ENCODE measurements at places on chromosomes 7 and 10.

GRCh38 chr10:15166325-15166724, 2.2 kb downstream of the NMT2 start:
- no peak for DNase-seq

- DNase-seq, result no peak
These were observed 27.2 kb upstream of the ATP6V0A4 start for GRCh38 chr7:138825049-138825721.

DNA sequence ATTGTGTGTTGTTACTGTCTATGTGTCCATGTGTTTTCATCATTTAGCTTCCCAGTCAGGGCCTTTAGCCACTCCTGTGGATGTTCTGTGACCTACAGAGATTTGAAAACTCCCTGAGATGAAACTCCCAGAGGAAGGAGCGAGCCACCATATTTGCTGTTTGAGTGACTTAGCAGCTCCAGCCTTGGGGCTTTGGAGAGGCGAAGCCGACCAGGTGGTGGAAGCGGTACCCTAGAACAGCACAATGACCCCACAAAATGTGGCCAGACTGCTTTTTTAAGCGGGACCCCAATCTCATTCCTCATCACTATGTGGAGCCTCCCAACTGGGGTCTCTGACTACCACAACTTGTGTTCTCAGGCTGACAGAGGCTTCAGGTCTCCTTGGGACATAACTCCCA, 323.9 kb upstream of the KCND2 start:
- no peak for DNase-seq

- no peak for DNase-seq
These were observed 7.3 kb downstream of the PDK4 start for GRCh38 chr7:95589031-95589430.

DNA sequence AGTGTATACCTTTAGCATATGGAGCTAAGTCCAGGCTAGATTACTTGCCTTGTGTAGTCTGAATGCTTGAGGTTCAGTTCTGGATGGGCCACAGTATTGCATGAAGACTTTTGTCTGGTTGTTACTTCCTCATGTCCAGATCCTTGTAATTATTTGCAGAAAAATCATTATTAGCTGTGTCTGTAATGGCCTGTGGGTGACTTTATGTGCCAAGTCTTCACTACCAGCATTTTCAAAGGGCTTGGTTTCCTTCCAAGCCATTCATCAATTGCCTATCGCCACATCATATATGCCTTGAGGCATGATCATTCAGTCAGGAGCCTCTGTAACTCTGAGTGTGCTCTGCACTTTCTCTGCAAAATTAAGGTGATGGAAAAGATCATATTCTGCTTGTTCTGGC, 13.8 kb upstream of the HDAC9 start:
- DNase-seq, result no peak

DNA sequence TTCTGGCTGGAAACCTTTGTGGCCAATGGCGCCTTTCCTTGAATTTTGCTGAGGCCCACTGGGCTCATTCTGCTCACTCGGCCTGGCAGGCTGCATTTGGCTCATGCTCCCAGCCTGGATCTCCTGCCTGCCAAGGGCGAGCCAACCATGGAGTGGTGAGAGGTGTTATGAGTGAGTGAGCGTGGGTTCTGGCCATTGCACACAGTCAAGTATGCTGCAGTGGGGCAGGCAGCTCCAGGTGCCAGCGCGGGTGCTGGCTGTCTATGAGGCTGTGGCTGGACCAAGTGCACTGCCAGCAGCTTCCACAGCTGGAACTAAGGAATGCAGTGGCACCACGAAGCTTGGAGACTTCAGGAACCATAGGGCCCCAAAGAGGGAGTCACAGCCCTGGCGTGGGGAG, 42.2 kb upstream of the TUBB8 start:
- no peak for DNase-seq

- DNase-seq, result no peak
These were observed 3.1 kb downstream of the HNRNPA2B1 start for GRCh38 chr7:26197153-26198115.

DNA sequence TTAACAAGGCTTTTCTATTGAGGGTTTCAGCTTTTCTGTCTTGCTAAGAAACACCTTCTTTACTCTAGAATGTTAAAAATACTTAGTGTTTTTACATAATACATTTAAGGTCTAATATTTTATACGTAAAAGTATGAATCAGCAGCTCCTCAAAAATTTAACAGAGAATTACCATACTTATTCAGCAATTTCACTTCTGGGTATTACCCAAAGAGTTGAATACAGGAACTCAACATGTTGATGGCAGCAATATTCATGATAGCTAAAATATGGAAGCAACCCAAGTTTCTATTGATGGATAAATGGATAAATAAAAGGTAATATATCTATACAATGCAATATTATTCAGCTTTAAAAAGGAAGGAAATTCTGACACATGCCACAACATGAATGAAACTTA, 9.7 kb upstream of the OR13A1 start:
- DNase-seq, result no peak

GRCh38 chr7:94284104-94284503, 110.6 kb upstream of the COL1A2 start:
- no peak for DNase-seq

DNA sequence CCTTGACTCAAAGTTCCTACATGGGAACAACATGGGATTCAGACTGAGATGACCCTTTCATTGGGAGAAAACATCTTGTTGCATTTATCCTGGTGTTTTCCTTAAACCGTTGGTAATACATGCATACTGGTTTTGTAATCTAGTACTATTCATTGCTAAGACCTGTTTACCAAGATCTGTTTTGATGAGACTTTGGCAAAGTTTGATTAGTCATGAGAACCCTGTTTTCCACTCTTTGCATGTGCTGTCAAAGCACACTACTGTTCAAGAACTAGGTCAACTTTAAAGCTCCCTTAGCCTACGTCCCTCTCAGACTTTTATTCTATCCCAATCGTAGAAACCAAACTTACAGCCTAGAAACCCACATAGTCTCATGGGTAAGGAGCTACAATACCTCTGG, 650.9 kb downstream of the GATA3 start:
- DNase-seq, result no peak

DNA sequence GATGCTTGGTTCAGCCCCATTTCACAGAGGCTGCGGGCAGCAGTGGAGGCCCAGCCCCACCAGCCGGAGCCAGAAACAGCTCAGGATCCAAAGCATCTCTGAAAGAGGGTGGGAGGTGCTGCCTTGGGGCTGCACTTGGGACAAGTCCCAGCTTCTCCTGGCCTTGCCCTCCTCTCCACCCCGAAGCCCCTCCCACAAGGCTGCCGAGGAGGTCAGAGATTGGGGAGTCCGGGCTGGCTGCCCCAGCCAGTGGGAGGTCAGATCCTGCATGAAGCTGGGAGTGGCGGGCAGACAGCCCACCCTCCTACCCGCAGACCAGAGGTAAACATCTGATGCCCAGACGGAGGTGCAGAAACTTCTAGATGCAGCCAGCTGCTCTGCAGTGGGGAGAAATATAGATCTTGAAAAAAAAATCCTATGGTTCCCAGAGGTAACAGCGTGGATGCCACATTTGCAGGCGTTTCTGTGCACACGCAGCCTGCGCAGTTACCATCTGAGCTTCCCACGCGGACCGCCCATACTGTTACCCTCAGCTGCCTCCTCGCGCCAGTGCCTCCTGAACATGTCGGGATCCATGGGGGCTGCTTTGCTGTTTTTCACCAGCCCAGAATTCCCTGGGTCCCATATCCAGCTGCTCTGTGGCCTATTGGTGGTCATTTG, 36.9 kb upstream of the GNA12 start:
- no peak for DNase-seq

- no peak for DNase-seq
These were observed 56.3 kb downstream of the CRTAC1 start for GRCh38 chr10:97974100-97974499.

GRCh38 chr10:80429521-80429973, 21.2 kb downstream of the PRXL2A start:
- no peak for DNase-seq

GRCh38 chr10:72561745-72562166, 64.1 kb downstream of the MICU1 start:
- DNase-seq, result no peak

DNA sequence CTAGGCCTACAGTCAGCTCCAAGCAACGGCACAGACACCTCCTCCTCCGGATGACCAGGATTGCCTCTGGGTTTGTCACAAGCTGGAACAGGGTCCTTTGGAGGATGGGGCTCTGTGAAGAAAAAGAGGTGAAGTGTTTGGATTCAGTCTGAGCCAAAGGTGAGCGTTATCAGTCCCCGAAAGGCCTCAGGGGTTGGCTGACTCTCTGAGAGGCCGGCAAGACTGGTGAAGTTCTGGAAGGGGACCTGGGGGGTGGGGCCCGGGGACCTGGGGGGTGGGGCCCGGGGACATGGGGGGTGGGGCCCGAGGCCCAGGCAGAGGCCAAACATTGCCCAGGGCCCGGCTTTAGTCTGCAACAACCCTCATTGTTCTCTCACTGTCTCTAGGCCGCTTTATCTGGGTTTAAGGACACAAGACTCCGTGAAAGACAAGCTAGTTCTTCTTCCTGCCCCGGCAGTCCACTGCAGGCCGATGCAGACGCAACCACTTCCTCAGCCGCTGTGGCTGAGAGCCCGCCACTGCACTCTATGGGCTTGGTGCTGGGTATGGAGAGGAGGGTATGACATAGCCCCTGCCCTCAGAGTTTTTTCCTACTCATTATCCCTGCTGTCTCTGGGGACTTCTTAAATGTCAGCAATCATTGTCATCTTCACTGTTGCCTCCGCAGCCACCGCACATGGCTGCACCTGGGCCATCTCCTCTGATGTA, 27.4 kb upstream of the PSAP start:
- DNase-seq, result no peak

DNA sequence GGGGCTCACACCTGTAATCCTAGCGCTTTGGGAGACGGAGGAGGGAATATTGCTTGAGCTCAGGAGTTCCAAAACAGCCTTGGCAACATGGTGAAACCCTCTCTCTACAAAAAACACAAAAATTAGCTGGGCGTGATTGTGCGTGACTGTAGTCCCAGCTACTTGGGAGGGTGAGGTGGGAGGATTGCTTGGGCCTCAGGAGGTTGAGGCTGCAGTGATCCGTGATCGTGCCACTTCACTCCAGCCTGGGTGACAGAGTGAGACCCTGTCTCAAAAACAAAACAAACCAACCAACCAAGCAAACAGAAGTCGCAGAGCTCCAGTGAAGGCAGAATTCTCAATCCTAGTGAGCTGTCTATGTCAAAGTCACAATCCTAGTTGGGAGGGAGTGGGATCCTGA, 14.3 kb upstream of the STN1 start:
- DNase-seq, result no peak

GRCh38 chr7:105413887-105414437, 25.2 kb upstream of the SRPK2 start:
- no peak for DNase-seq

- no peak for DNase-seq
These were observed 51.4 kb upstream of the SCIN start for GRCh38 chr7:12518920-12519681.

DNA sequence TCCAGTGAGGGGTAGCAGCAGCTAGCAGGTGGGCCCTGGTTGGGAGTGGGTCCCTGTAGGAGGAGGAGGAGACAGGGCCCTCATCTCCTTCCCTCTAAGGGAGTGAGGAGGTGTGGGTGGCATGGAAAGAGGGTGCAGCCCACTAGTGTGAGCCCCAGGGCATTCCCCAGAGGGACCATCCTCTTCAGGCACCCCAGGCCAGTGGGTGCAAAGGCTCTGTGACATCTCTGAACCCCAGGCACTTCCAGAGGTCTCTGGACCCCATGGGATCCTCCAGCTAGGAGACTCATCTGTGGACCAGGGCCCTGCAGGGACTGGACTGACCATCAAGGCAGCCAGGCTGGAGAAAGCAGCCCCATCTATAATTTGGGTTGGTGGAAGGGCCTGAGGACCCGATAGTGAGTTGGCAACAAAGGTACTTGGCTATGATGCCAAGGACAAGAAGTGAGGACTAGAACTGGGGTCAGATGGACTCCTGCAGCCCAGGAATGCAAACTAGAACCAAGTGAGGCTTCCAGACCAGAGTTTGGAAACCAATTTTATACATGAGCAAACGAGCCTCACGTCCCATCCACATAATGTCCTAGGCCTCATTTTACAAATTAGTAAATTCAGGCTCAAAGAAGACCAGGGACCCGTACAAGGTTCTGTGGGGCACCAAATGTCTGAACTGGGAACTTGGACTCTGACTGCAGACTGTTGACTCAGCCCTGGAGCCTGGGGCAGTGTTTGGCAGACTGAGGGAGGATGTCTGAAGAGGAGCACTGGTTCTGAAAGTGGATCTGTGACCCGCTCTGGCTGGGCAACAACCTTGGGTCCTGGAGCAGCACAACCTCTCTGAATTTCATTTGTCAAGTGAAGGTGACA, 1.4 kb upstream of the VSTM4 start:
- no peak for DNase-seq

DNA sequence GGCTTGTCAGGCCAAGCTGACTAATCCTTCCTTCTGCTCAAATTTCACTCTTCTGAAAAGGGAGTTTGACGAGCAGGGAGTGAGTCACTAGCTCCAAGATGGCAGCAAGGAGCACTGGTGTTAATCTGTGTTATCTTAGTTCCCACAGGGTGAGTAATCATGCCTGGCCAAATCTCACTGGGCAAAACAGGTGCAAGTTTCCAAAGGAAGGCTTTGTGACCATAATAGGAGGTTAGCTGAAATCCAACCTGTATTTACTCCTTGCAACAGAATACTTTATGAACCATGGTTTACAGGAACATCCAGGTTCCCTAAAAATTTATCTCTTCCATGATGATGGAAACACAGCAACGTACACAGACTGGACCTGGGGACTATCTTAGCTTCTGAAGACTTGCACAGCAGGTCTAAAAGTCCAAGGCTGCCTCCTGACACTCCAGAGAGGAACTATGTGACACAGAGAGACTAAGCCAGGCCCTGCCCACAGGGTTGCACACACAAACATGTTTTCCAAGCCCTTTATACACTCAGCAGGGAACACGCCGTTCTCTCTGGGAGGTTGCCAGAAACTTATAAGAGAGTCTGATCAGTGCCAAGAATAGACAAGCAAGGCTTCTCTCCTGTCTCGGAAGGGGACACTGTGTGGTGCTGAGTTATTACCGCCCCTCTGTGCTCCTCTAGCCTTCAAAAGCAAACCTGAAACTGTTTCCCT, 46.3 kb downstream of the PDK4 start:
- DNase-seq, result no peak

DNA sequence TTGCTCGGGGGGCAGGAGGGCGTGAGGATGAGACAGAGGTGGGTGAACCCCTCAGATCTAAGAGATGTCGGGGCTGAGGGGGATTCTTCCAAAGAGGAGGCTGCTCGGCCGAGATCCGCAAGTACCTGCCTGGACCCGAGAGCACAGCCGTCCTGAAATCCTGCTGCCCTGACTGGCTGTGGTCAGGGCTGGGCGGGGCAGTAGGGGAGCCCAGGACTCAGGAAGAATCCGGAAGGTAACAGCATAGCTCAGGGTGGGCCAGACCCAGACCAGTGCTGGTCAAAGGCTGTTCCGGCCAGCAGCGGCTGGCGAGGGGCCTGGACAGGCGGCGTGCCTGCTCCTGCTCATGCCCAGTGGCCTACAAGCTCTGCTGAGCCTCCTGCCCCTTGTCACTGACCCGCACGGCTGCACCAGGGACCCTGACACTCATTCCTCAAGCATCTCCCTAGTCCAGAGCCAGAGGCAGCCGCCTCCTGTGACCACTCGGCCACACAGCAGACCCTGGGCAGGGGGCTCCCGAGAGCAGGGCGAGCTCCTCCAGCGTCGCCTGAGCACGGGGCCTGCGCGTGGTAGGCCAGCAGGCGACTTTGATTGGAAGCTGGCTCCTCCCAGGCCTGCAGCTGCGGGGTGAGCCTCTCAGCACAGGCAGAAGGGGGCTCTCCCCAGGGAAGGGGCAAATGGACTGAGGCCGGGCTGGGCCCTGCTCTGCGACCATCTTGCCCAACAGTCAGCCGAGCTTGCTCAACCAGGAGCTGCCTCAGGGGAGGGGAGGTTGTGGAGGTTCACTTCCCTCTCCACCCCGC, 3.1 kb upstream of the ADAP1 start:
- no peak for DNase-seq

GRCh38 chr10:30529373-30529998, 95.5 kb downstream of the MAP3K8 start:
- DNase-seq, result peak; percentile 7

All from activated naive CD4-positive, alpha-beta T cell (primary cell).